ENCODE measurements at places on chromosomes 7 and 10.

DNA sequence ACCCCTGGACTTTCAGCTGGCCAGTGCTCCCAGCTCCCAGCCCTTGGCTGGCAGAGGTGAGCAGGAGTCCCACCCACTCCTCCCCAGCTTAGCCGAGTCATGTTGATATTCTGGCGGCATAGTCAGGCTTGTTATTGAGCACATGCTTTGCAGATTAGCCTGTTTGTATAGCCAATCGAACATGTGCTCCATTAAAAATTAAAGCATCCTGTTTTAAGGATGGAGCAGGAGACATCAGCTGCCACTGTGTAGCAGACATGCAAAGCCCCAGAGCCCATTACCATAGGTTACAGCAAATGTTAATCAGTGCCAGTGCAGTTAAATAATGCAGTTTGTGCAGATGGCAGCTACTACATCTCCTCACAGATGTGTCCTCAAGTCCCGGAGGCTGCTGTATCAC, 574.6 kb upstream of the GALNT17 start:
- DNase-seq: no peak

DNA sequence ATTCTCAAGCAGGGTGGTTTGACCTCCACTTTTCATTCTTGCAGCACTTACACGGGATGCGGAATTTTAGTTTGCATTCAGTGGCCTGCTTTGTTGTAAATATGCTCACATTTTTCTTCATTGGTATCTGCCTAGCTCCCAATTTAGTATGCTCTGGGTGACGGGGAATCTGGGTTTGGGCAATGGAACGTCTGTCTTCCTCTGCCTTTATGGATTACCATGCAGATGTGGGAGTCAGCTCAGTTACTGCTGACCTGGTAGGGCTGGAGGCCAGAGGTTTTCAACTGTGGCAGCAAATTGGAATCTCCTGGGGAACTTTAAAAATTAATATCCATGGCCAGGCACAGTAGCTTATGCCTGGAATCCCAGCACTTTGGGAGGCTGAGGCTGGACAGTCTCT, 161.6 kb downstream of the CAMK1D start:
- DNase-seq: no peak

GRCh38 chr7:143222782-143223181, 945 bp downstream of the TAS2R40 start:
- DNase-seq: no peak

DNA sequence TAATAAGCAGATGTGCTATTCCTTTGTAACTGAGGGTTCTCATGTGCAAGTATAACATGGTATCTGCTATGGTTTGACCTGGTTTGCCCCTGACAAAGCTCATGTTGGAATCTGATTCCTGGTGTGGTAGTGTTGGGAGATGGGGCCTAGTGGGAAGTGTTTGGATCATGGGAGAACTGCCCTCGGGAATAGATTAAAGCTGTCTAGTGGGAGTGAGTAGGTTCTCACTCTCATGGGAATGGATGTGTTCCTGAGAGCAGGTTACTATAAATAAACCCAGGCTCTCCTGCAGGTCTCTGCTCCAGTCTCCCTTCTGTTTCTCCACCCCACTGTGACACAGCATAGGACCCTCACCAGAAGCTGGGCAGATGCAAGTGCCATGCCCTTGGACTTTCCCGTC, 97.7 kb downstream of the ATE1 start:
- DNase-seq: no peak

GRCh38 chr10:133059571-133059970, 28.2 kb upstream of the ADGRA1 start:
- DNase-seq: no peak

DNA sequence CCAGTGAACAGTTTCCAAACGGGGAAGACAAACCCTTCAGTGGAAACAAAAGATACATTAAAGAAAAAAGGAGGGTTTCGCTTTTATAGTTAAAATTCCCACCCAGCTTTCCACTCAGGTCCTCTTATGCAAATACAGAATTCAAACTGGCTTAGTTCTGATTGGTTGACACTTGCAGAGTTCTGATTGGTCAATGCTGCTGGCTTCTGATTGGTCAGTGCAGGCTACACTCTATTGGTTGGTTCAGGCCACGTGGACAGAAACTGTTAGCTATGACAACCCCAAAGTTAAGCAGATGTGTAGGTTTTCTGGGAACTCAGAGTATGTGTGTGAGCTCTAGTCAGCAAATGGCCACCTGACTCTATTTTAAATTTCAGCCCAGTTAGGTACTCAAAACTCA, 80.0 kb downstream of the FBXL13 start:
- no peak for DNase-seq

GRCh38 chr10:9596368-9596920, 1421.2 kb upstream of the CELF2 start:
- no peak for DNase-seq

DNA sequence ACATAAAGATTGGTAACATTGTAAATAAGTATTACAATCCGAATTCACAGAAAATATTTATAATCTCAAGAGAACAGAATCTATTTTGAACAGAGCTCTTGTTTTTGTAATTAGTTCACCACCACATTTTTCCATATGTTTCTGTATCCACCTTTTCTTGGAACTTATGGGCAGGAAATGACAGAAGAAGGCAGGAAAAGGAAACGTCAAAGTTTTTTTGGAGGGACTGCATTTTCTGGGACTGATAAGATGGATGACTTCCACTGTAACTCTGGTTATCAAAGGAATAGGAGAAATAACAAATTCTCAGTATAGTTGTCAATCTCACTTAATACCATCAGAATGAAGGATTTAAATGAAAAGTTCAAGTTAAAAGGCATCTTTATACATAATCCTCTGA, 75.1 kb upstream of the SMNDC1 start:
- no peak for DNase-seq

- DNase-seq: peak; percentile 51
Measured at GRCh38 chr7:96415293-96415940, 93.5 kb upstream of the SLC25A13 start.

- DNase-seq: no peak
Measured at GRCh38 chr10:129472696-129473555, 5.9 kb downstream of the MGMT start.

- DNase-seq: no peak
Measured at GRCh38 chr7:70000737-70001348, 402.6 kb downstream of the AUTS2 start.

GRCh38 chr7:142876991-142877910, 8.3 kb downstream of the TRPV6 start:
- no peak for DNase-seq

DNA sequence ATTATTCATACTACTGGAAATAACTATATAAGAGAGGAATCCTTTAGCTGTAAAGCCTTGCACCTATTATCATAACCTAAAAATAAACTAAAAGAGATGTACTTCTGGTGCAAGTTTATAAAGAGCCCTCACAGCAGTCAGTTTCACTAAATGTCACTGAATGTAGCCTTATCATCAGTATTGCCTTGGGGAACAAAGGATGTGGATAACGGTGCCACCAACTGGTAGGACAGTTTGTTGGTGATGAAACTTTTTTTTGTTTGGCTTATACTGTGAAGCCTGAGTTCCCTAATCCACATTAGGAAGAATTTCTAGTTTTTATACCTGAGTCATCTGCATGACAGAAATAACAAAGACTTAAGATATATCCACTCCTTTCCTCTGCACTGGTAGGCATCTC, 117.9 kb upstream of the COL1A2 start:
- peak; percentile 21 for DNase-seq

DNA sequence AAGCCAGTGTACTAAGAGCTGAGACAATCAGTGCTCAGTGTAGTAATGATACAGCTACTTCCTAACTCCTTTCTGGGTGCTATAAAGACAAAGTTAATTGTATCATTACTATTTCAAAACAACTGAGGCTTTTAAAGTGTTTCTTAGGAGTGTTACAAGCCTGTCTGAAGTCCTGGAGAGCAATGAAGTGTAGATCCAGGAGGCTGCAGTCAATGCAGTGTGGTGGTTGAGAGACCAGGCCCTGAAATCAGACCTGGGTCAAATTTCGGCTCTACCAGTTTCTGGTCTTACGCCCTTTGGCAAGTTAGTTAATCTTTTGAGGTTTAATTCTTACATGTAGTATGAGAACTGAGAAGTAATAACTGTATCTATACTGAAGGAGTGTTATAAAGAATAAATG, 387.0 kb downstream of the SDK1 start:
- DNase-seq: no peak

- DNase-seq: peak; percentile 51
Measured at GRCh38 chr7:14717816-14718215, 184.7 kb downstream of the DGKB start.

DNA sequence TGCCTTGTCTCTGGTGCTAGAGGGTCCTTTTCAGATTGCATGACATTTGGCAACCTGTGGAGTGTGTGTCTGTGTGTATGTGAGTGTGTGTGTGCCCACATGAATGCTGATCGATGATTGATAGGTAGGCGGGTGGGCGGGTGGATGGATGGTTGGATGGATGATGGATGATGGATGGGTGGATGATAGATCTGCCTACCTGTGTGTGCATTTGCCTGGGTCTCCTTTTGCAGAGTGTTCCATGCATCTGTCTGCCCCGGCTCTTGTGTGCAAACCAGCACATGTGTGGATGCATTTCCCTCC, 99.8 kb downstream of the RGS10 start:
- no peak for DNase-seq

DNA sequence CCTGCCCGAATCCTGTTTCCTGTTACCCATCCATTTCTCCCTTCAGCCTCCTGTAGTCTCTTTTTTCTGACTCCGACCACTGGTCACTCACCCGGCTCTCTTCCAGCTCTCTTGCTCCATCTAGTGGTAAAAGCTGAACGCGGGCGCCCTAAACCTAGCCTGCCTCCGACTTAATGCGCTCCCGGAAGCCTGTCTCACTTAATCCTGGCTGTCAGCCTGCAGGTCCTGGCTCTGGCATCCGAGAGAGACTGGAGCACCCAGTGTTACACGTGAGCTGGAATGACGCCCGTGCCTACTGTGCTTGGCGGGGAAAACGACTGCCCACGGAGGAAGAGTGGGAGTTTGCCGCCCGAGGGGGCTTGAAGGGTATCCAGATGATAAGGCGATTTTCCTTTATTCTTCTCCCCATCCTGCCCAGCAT, 10.3 kb downstream of the SUMF2 start:
- DNase-seq: peak; percentile 87

- no peak for DNase-seq
Measured at GRCh38 chr7:38168890-38169570, 9.0 kb upstream of the STARD3NL start.

DNA sequence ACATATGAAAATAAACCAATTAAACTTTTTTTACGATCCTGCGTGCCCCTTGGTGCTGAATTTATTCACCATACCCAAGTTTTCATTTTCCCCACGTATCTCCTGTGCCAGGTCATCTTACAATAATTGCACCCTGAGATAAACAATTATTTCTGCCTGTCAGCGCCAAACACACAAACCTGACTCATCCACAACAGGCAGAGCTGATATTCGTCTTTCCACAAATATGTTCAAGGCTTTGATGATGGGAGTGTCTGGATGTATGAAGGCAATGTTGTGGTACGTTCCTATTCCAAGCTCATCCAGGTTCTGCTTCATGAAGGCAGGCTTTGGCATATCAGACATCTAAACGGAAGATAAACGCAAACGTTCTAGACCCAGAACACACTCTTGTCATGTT, 45.8 kb upstream of the RHEB start:
- no peak for DNase-seq

DNA sequence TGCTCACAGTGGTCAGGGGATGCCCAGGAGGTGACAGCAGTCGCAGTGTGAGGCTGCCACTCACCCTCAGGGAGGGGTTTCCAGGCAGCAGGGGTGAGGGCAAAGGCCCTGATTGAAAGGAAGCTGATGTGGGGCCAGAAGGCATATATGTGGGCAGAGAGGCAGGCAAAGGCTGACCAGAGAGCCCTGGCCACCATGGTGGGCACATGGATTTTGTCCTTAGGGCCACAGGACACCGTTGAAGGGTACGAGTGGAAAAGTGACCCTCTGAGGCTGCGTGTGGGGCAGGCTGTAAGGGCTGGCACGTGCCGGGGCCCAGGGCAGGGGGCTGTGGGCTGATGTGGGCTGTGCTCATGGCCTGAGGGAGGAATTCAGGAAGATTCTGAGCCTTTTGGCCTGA, 57.5 kb upstream of the ZNF32 start:
- DNase-seq: no peak

GRCh38 chr10:5590816-5591215, 66.1 kb downstream of the CALML3 start:
- DNase-seq: no peak

DNA sequence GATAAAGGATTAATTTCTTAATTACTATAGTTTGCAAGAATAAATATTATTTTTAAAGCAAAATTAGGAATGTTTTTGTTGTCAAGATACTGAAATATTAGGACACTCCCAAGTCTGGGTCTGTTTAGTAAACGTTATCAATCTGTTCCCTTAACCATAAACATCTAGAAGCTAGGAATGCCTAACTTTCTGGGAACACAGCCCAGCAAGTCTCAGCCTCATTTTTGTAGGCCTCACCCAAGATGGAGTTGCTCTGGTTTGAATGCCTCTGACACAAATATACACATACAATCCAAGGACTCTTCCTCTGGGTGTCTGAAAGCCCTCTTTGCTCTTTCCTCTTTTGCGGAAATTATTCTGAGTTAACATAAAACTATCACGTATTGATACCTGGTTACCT, 487.4 kb upstream of the CELF2 start:
- DNase-seq: no peak

DNA sequence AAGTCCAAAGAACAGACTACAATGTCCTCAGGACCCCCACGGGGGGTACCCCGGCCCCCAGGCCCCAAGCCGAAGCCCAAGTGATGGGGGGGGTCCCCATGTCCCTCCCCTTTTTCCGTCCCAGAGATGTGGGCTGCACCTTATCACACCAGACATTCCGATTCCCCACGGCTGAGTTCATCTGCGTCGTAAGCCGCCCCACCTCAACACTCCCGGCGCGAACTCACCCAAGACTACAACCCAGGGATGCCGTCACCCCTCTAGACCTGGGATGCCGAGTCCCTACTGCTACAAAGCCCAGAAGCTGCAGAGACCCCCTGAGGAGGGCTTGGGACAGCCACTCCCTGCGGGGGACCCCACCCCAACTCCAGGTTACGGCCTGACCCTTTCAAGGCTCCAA, 14.5 kb downstream of the PDGFA start:
- DNase-seq: no peak

DNA sequence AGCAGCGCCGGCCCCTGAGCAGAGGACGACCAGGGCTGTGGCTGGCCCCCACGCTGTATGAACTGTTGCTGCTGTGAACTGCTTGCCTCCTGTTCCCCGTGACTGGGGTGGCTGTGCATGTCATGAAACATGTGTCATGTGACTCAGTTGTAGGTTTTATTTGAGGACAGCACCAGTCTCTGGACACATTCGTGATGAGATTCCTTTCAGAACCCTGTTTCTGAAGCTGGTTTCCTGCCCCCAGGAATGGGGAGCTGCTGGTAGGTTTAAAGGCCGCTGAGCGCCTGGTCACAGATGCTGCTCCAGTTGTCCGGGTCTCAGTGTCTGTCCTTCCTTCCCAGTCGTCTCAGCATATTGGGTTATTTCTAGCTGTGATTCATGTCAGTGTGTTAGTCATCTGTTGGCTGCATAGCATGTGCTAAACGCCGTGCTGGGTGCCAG, 79.1 kb upstream of the PPIF start:
- DNase-seq: no peak

GRCh38 chr10:43417950-43418768, 9.2 kb upstream of the HNRNPF start:
- DNase-seq: no peak

All from NCI-H1092 treated with DMSO at 0.1 percent for 48 hours (cell line).